ENCODE measurements at places on chromosomes 12 and 14.

GRCh38 chr14:39430762-39431415, 1.3 kb downstream of the FBXO33 start:
- DNase-seq, result no peak

- DNase-seq, result no peak
Observed at GRCh38 chr12:59134750-59135149, 214.4 kb upstream of the LRIG3 start.

- DNase-seq, result no peak
Observed at GRCh38 chr14:61549425-61549824, 145.9 kb upstream of the HIF1A start.

GRCh38 chr14:32761381-32761968, 177.2 kb upstream of the NPAS3 start:
- DNase-seq, result no peak

DNA sequence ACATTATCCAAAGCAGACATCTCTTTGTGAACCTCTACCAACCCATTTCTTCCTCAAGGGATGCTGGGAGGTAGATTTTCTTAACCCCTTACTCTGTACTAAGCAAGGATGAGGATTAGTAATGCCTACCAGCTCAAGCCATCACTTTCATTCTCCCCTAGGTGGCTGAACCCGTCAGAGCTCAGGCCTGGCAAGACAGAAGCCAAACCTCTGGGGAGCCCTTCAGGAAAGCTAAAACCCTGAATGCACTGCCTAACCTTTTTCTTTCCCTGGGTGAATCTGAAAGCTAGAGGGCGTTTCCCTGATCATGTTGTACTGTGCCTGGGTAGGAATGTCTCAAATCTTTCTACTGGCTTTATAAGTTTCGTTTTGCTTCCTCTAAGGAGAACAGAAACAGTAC, 617.3 kb downstream of the RPL10L start:
- DNase-seq, result no peak

- DNase-seq, result no peak
Observed at GRCh38 chr12:133129368-133130037, 571 bp downstream of the ZNF891 start.

GRCh38 chr12:19941096-19941495, 427.2 kb upstream of the PDE3A start:
- no peak for DNase-seq

- no peak for DNase-seq
Observed at GRCh38 chr12:31259136-31259886, 66.6 kb downstream of the SINHCAF start.

DNA sequence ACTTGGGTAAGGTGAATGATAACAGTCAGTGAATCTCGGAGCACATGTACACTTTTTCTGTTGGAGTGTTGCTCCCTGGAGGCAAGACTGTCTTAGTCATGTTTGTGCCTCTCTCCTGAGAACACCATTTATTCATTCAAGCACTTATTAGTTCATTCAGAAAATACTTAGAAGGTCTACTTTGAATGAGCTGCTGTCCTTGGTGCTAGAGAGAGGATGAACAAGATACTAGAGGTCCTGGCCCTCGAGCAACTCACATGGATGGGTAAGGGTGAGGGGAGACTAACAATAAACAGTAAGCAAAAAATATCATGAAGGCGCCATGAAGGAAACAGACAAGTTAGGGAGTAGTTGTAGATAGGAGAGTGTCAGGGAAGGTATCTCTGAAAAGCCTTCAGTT, 17.1 kb upstream of the SAMD4A start:
- DNase-seq, result peak; percentile 19

GRCh38 chr12:108457006-108457733, 57.9 kb upstream of the FICD start:
- DNase-seq, result peak; percentile 22

DNA sequence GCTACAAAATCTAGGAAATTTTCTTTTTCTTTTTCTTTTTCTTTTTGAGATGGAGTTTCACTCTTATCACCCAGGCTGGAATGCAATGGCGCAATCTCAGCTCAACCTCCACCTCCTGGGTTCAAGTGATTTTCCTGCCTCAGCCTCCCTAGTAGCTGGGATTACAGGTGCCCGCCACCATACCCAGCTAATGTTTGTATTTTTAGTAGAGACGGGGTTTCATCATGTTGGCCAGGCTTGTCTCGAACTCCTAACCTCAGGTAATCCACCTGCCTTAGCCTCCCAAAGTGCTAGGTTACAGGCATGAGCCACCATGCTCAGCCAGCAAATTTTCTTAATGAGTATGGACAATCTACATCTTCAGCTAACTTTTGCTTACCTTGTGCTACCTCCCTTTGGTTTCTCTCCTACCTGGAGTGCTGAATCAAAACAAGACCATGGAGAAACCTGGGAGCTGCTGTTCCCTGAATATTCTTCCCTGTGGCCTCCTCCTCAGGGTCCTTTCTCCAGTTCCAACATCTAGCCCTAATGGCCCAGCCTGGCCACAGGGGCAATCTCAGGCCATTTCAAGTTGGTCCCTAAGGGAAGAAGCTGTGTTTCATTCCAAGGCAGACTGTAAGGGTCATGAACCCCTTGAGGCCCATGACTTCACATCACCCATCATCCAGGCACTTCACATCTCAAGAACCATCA, 74.6 kb upstream of the EGLN3 start:
- DNase-seq, result no peak

DNA sequence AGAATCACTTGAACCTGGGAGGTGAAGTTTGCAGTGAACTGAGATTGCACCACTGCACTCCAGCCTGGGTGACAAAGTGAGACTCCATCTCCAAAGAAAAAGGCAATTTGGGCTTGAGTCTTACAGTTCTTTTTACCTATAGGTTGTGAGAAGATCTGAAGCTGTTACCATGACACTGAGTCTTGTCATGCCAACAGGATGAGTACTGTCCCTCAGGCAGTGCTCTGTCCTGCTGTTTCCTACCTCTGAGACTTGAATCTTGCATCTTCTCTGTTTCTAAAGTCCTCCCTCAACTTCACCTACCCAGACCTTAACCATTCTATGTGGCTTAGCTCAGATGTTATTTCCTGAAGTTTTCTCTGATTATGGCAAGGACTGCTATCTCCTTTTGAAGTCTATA, 400.8 kb upstream of the PRICKLE1 start:
- DNase-seq, result no peak

DNA sequence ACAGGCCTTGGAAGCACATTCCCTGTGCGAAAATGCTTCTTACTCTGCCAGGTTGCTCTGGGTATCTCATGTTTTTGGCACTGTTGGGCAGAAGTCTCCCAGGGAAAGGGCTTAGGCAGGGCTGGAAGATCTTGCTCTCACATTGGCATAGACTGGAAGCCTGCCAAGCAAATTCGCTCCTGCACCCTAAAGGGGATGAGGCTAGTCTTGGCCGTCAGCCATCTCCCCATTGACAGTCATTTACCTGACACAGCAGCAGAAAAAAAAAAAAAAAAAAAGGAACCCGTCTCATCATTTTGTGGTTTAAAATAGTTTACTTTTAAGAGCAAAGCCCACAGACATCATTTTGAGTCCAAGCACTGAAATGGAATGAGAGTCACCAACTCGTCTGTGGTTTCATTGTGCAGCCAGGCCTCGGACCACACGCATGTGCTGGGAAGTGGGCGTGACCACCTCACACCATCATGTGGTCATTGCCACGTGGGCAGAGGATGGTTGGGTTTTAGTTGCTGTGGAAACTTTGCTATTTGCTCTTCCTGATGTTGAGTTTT, 84.8 kb downstream of the NRXN3 start:
- no peak for DNase-seq

- no peak for DNase-seq
Observed at GRCh38 chr12:75827061-75827460, 204.5 kb downstream of the PHLDA1 start.

DNA sequence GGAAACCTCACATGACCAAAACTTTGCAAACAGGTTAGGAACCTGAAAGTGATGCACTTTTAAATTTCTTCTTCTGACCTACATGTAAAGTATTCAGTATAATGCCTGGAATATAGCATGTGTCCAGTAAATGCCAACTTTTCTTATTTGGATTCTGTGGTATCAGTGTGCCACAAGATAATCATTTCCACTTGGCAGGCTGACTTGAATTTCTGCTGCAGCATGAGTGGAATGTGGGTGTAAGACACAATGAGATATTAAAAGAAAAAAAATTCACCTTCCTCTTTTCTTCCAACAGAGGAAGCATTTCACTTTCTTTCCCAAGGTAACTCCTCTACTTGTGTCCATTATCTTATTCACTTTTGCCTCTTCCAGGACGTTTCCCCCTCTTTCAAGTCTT, 141.9 kb upstream of the PRKD1 start:
- DNase-seq, result no peak
